ENCODE measurements at places on chromosomes 5 and 9. TPM values are rescaled to one million over a fixed set of nuclear protein-coding genes. Genes with fewer than 3 reads are reported as not detected.
A peak's percentile ranks its signal among the peaks of the same experiment; 100 is the strongest.

DNA sequence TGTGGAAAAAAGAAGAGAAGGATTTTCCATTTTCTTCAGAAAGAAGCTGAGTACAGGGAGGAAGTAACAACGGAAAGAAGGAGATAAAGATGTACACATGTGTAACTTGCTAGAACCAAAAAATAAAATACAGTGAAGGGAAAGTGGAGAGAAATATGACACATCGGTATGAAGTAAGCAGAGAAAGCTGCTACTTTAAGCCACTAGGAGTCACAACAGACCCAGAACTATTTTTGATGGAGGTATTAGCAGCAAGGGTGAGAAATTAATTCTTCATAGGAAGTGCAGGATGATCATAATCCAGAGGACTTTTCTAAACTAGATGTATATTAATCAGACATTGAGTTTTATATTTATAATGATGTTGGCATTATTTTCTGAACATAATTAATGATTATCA, 88.5 kb downstream of the FAM174A start:
- DNase-seq, result peak; percentile 12

DNA sequence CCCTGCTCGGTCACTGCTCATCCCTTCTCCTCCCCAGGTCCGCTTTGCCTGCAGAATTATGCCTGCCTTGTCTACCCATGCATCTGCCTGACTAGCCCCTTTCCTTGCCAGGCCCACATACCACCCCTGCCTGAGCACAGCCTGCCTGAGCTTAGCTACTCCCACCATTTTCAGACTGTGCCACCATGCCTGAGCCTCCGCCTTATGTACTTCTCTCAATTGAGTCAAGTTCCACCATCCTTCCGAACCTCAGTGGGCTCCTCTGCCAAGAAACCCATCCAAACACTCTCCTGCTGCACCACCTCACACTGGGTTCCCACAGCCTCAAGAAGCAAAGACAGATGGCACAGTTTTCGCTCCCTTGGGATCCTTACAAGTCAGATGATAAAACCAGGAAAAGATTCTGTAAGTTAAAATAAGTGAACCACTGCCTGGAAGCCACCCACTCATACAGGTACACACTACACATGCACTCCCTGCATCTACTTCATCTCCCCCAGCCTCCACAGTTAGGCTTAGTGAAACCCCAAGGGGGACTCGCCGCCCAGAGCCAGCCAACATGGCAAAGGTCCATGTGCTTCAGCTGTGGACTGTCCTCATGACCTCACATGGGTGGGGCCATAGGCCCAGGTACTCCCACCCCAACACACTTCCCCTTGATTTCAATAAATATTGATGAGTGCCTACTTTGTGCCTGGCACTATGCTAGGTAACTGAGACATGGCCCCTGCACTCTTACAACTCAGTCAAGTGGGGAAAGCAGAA, 23.1 kb downstream of the P4HA2 start:
- DNase-seq, result no peak

DNA sequence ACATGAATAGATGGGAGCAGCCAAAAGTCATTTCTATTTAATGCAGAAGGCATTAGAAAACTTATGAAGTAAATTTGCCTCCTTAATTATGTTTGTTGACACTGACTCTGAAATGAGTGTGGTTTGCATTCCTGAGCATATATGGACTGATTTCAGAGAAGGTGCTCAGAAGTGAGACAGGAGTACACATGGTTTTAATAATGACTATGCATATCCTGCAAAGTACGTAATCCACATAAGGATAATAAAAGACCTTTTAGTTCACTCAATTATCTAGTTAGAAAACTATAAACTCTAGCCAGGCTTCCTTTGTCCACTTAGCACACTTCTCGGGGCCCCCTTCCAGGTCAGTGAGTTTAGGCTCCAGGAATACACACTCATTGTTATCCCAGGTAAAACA, 75.7 kb upstream of the SNX2 start:
- DNase-seq, result no peak

- no peak for DNase-seq
These were observed 9.5 kb downstream of the MVB12B start for GRCh38 chr9:126335837-126336735.

DNA sequence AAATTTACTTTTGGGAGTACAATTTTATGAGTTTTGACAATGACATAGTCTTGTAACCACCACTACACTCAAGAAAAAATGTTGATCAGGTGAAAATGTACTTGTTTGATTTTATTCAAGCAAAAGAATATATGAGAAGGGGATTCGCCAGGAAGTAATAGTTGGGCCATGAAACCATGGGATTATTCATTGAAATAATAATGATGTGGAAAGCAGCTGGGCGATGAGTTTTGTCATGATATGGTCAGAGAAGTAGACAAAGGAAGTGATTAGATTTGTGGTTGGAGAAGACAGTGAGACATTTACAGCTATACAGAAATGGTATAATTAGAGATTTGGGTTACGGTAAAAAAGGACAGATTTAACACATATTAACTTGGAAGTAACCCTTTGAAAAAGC, 11.2 kb downstream of the HMGCR start:
- DNase-seq, result no peak

DNA sequence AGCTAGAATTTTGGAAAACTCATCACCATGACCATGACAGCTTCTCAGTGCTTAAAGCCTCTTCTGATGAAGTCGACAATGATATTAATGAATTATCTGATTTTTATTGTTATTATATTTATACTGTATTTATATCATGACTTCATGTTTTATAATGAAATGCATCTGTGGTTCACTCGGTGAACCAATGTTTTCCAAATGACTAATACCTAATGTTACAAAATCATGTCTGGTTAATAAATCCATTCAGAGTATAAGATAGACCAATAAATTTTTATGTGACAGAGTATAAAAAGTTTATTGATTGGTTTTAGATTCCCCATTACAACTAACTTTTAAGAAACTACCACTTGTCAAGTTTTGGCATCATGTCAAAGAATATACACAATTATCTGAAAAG, 416.5 kb downstream of the MLLT3 start:
- DNase-seq, result no peak

DNA sequence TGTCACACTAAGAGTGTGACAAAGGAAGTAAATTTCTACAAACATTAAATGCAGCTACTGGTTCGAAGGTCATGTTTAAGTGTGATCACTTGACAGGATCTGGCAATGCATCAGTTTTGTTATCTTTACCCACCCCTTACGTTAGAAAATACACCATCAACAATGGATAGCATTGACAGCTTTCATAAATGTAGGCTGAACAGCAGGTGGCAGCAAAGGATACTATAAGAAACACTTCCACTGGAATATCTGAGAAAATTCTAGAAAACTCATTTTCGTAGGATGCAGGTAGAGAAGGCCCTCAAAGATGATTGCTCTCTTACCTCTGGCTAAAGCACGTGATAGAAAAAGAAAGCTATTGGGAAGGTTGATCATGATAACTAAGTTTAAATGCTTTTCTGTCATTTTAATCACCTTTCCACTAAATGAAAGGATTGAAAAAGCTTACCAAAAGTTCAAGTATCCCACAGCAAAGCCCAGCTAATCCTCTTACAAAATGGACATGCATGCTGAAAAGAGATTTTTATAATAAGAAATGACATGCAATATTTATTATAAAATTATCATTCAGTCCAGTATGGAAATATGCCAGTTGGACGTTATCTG, 292.5 kb downstream of the PARP8 start:
- DNase-seq, result peak; percentile 39

DNA sequence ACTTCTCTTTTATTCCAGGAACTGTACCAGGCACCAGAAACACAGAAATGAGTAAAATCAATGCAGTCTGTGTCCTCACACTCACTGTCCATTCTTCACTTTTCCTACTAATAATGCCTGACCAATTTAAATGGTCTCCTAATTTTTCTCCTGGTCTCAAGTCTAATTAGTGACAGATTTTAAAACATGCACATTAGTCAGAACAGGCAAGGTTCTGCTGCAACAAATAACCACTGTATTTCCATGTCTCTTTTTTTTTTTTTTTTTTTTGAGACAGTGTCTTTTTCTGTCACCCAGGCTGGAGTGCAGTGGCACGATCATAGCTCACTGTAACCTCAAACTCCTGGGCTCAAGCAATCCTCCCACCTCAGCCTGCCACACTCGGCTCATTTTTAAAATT, 99.6 kb downstream of the CEMIP2 start:
- no peak for DNase-seq

- no peak for DNase-seq
These were observed 31.1 kb downstream of the SEMA6A start for GRCh38 chr5:116543501-116543900.

The SPINK4 gene
- not detected for total RNA-seq

The CORO2A gene
- 2.2 TPM for total RNA-seq

The DBH gene
- not detected for total RNA-seq

The SLC36A2 gene
- not detected for total RNA-seq
